ENCODE measurements at places on chromosomes 1 and 21.

DNA sequence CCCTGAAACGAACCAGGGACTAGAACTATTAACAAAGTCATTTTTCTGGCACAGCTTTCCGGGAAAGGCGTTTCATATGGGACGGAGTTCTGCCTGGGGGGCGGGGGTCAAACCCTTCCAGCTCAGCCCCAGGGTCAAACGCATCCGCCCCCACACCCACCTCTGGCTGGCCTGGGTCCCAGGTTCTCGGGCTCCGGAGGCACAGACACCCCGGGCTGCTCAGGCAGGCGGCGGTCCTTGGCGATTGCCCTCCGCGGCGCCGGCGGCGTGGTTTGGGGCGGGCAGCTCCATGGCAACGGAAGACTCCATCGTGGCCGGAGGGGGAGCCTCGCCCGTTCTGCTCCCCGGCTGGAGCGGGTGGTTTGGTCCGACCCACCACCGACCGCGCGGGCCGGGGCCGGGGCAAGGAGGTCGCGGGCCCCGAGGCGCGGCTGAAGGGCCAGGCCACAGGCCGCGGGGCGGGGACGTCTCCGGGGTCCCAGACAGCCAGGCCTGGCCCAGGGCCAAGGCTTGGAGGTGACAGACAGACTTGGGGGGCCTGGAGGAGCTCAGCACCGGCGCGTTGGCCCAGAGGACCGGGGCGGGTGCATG, at the start of gene CFAP74:
Gene CFAP74, minus strand, starts transcription at position 246 of the 591 bp plus-strand sequence. CDS start 12,830 bp downstream, outside the sequence.
- no peak for DNase-seq

DNA sequence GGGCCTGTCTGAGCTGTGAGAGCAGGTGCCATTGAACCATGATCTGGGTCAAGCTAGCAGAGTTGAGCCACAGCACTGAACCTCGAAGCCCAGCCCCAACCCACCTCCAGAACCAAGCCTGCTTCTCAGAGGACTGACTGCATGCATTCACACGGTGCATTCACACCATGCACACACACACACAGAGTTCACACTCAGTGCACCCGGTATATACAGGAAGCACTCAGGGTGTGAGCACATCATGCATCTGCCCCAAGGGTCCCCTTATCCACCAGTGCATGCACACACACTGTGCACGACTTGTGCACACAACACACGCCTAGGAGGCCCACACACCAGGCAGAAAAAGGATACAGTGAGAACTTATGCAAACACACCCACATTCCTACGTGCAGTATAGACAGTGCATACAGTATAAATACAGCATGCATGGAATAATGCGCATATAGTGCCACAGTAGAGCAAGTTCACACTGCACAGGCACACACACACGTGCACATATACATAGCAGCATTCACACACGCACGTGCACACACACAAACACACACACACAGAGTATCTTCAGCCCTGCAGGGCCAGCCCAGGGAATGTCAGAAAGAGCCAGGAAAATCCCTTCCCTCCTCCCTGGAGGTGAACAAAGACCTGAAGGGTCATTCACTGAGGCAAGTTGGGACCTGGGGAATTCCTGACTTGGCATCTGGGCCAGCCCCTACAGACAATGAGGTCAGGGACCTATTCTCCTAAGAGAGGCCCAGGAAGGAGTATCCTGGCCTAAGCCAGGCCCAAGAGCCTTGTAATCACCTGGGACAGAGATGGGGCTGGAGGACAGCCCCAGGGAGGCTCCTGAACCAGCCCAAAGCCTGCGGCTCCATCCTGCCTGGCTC, 42.1 kb downstream of the CAMK2N1 start:
- DNase-seq = no peak

GRCh38 chr1:66360285-66360724, 173.6 kb upstream of the SGIP1 start:
- no peak for DNase-seq

DNA sequence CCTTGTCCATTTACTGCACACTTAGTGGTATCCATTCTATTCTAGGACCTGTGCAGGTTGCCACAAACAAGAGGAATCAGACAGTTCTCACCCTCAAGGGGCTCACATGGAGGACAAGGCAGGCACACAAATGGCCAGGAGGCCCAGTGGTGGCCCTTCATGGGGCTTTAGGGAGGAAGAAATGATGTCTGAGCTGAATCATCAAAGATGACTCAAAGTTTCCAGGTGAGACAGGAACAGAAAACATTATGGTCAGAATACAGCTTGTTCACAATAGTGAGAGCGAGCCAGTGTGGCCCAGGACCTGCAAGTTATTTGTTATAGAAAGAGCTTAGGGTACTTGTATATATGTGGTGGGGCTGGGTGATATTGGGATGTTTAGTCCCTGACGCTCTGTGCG, 26.4 kb downstream of the SHISAL2A start:
- no peak for DNase-seq

DNA sequence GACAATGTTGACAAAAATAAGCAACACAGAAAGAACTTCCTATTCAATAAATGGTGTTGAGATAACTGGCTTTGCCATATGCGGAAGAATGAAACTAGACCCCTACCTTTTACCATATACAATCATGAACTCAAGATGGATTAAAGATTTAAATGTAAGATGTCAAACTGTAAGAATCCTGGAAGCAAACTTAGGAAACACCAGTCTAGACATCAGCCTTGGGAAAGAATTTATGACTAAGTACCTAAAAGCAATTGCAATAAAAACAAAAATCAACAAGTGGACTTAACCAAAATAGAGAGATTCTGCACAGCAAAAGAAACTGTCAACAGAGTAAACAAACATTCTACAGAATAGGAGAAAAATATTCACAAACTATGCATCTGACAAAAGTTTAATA, 16.1 kb upstream of the CLDN8 start:
- no peak for DNase-seq

- no peak for DNase-seq
These were observed 266.6 kb downstream of the GRIK1 start for GRCh38 chr21:29673096-29673610.

DNA sequence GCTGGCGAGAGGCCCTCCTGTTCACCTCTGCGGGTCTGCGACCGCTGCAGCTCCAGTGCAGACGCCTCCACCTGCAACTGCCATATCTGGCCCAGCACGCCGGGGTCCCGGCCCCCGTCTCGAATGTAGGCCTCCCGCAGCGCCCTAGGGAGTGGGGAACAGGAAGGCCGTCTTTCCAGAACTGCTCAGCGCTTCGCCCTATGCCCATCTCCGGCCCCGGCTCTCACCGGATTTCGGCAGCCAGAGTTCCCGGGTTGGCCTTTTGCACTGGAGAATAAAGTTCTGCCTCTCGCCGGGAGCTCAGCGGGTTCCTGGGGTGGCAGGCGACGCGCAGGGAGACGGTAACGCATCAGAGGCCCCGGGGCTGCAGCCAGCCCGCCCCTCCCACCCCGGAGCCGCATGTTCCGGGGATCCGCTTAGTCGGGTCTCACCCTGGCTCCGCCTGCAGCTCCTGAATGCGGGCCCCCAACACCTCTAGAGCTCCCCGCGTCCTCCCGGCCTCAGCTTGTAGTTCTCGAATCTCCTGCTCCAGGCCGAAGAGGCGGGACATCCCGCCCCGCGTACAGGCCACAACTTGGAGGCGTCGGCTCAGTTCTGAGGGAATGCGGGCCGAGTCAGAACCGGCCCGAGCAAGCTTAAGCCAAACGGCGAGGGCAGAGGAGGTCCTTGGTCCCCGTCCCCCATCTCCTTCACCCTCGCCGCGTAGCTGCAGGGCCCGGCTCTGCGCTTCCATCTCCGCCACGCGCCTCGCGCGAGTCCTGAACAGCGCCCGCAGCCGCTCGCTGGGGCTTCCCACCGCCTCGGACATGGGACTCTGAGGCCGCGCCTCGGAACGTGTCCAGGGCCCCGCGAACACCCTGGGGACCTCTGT, 1.1 kb downstream of the CCDC17 start:
- DNase-seq = no peak
